ENCODE measurements at places on chromosomes 12 and 14.

DNA sequence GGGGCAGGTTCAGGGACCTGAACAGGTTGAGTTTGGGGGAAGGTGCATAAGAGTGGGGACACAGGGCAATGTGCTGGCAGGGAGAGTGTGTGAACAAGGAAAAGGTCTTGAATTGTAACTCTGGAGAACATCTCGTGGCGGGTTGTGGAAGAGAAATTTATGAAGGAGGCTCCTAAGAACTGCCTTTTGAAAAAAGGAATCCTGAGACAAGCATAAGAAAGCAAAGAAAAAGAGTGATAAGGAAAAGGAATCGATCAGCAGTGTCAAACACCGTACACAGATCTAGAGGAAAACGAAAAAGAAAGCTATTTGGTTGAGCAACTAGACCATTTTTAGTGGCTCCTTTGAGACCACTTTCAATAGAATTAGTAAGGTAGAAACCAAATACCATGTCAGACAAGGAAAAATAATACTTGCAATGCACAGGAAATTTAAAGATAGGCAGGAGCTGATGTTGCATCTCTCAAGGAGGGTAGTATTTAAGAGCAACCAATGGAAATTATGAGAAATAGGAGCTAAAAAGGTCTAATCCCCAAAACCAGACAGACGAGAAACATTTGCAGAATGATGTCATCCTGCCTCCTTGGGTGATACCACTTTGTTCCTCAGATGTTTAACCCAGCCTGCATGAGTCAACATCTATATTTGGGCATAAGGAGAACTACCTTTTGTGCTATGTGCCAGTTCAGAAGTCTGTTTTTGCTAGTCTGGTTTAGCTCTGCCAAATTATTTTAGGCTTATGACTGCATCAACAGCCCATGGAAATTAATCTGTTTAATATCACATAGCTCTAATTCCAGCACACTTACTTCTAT, 64.5 kb upstream of the STK38L start:
- peak; percentile 69 for DNase-seq

- peak; percentile 75 for DNase-seq
These were observed at the start of gene MGST1 for GRCh38 chr12:16347391-16348298. MGST1 (plus strand) TSS chr12:16347645; CDS start chr12:16354253, 6,608 bp downstream.

GRCh38 chr12:26135010-26135420, 10.2 kb upstream of the BHLHE41 start:
- no peak for DNase-seq

GRCh38 chr12:29893002-29893401, 109.3 kb upstream of the TMTC1 start:
- DNase-seq, result no peak

GRCh38 chr14:60537663-60538062, 28.7 kb downstream of the SIX6 start:
- DNase-seq, result no peak

DNA sequence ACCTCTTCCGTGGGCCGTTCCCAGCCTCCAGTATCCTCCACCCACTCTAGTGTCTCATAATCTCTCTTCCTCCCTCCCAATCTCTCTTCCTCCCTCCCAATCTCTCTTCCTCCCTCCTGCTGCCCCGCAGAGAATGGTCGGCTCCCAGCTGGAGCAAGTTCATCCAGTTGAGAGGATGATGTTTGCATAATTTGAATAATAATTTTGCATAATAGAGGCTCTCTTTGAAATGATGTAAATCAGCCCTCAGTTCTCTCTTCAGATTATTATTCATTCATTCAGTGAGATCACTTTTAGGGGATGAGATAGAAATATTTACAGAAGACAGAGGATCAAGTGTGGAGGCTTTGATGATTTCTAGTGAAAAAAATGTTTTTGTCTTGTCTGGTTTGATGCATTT, 125.0 kb downstream of the PTPN11 start:
- DNase-seq, result no peak

GRCh38 chr14:52583544-52583943, 30.9 kb downstream of the GPR137C start:
- DNase-seq, result no peak

All from NAMALWA (cell line).